T-helper 2 cell treated with Interferon-gamma antibody and Interleukin-4, amounts not matched to agents 5 μg/mL and 100 μg/mL, for 36 hours (primary cell): ENCODE measurements at places on chromosomes 2 and 18.

- no peak for DNase-seq
Observed at GRCh38 chr2:188903740-188904139, 70.4 kb upstream of the COL3A1 start.

GRCh38 chr18:25832001-25832604 is 258.3 kb downstream of the SS18 start:
- DNase-seq, result no peak

DNA sequence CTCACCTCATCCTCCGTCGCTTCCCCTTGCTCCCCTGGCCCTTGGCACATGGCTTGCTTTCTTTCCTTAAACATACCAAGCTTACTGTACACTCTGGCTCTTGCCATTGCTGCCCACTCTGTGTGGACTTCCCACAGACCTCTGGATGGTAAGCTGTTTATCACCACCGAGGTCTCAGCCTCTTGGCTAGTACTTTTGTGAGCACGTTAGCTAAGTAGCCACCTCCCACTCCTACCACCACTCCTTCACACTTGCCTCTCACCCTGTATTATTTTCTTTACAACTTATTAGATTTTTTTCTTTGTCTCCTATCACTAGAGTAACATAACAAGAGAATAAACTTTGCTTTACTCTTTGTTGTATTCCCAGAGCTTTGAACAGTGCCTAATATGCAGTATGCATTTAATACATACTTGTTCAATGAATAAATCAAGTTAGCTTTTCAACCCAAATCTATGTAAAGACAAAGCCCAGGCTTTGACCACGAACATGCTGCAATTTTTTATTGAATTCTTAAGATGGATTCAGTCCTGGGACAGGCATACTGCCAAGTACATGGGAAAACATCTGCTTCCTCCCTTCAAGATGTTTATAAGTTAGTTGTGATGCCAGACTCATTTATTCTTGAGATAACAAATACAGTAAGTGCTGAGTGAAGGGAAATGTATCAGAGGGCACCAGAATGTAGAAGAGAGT is 25.0 kb upstream of the MSGN1 start:
- no peak for DNase-seq

DNA sequence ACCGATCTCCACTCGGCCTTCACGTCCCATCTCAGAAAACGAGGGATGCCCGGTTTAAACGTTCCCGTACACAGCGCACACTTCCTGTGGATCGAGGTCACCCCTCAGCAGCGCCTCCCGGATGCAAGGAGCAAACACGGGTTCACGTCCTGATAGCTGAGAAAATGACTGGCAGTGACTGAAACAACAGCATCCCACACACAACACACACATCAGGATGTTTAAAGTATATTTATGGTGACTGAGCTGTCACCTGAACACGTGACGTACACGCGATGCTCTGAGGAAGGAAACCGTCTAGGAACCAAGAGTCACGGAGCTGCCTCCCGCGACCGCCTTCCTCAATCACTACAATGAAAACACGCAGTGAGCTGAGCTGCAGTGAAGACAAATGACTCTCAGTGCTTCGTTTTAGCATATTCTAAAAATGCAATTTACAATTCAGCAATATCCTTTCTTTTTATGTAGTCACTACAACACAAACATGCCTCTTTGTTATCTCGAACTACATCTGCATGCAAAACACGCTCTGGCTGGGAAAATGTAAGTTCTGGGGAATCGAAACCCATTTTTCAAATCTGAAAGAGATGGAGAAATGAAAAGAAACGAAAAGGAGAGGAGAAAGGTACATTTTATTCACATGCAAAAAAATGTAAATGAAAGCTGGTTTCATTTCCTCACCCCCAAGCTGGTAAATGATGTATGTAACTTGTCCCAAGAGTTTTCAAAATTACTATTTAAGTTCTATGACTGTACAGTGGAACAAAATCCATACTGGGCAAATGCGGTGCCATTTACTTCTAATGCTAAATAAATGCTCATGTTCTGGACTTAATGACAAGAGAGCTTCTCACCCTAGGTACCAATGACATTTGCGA is 19.8 kb downstream of the HDAC4 start:
- DNase-seq, result peak; percentile 75

DNA sequence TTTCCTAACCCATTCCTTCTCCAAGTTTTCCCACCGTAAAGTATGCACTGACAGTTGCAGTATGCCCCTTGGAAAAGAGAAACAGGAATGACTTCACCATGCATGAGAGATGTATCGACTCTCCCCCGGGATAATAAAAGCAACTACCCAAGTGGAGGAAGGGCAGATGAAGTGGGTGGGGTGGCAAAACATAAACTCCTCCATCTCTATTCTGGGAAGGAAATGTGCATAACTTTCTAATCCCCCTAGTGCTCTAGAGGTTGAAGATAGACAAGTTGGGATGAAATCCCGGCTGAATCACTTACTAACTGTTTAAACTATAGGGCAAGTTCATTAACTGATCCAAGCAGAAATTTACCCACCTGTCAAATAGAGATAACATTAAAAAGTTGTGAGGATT is 89.2 kb downstream of the PIGN start:
- DNase-seq, result no peak

- no peak for DNase-seq
Observed at GRCh38 chr2:241857572-241858121, 1.0 kb downstream of the PDCD1 start.

DNA sequence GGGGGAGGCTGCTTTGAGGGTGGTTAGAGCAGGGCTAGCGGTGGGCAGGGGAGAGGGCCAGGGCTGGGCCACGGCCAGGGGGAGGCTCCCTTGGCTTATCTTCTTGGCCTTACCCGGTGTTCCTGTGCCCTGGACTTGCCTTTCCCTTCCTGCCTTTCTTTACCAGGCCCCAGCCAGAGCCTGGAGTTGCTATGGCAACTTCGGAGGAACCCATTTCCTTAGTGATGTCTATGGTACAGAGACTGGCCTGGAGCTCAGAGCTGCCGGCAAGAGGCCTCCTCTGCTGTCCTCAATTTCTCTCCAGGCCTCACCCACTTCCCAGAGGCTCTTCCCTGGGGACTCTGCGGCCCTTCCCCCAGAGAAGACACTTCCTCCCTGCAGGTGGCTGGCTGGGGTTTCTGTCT is 11.5 kb downstream of the SPEG start:
- no peak for DNase-seq

DNA sequence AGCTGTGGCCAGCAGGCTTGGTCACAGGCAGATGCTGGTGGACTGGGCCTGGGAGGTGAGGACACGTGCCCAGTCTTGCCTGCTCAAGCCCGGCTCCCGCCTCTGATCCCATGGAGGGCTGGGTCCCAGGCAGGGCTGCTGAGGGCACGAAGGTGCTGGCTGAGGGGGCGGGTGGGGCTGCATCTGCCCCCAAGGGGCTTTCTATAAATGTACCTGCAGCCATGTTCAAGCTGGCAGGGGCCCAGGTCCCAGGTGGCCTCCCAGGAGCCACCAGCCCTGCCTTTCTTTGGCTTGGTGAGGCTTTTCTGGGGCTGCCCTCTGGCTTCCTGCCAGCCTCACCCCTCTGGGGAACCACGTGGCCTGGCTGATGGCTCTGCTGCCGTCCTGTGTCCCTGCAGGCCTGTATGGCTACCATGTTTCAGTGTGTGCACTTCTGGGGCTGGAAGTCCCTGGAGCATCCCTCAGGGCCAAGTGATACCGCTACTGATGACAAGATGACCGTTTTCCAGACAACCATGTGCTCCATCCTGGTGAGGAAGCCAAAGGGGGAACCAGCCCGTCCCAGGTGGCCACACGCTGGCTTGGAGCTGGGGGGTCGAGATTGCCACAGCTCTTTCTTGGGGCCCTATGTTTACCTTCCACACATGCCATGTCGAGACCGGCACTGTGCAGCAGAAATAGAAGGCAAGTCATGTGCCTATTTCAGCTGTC is 23.2 kb downstream of the HJURP start:
- DNase-seq, result no peak

DNA sequence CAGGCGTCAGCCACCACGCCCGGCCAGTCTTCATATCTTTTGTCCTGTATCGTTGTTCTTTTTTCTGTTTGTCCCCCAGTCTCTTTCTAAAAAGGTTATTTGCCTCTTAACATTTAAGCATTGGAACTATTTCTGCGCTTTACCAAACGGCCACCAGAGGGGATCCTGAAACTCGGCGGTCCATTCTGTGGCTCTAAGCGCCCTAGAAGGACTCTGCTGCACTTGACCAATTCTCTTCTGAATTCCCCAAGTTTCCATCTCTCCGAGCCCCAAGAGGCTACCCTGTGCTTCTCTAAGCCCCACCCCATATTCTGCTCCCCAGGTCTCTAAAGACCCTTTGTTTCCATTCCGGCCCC is 33.1 kb upstream of the REG3G start:
- DNase-seq, result no peak

GRCh38 chr2:42424033-42424432 is 63.0 kb upstream of the COX7A2L start:
- DNase-seq, result no peak

- DNase-seq, result no peak
Observed at GRCh38 chr18:61034580-61034979, 298.6 kb upstream of the CDH20 start.

DNA sequence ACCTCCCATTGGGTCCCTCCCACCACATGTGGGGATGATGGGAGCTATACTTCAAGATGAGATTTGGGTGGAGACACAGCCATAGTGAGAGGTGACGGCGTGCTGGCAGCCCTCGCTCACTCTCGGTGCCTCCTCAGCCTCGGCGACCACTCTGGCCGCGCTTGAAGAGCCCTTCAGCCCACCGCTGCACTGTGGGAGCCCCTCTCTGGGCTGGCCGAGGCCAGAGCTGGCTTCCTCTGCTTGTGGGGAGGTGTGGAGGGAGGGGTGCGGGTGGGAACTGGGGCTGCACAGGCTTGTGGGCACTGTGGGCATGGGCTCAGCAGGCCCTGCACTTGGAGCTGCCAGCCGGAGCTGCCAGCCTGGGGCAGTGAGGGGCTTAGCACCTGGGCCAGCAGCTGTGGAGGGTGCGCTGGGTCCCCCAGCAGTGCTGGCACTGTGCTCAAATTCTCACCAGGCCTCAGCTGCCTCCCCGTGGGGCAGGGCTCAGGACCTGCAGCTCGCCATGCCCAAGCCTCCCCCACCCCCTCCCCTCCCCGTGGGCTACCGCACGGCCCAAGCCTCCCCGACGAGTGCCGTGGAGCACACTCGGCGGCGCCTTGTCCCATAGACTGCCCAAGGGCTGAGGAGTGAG is 73.0 kb downstream of the SERPINB8 start:
- DNase-seq, result no peak

DNA sequence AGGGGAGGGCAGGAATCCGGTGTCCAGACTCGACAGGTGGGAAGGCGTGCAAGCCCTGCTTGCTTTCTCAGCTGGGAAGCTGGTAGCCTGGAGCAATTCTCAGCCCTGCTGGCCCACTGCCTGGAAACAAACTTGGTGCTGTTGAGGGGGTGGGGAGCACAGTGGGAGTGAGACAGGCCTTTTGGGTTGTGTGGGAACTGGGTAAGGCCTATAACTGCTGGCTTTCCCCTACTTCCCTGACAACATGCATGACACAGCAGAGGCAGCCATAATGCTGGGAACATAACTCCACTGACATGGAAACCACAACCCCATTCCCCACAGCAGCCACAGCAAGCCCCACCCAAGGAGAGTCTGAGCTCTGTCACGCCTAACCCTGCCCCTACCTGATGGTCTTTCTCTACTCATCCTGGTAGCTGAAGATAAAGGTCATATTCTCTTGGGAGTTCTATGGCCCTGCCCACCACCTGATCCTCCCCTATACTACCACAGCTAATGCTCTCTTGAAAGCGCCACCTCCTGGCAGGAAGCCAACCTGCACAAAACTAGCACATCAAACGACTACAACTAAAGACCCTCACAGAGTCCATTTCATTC is 122.9 kb upstream of the ACVR1C start:
- DNase-seq, result no peak

- no peak for DNase-seq
Observed at GRCh38 chr2:149715005-149715592, 127.5 kb upstream of the MMADHC start.

GRCh38 chr18:34911661-34912384 is 129.4 kb upstream of the MAPRE2 start:
- DNase-seq, result no peak

GRCh38 chr2:105757433-105757832 is 12.7 kb downstream of the NCK2 start:
- DNase-seq, result no peak

DNA sequence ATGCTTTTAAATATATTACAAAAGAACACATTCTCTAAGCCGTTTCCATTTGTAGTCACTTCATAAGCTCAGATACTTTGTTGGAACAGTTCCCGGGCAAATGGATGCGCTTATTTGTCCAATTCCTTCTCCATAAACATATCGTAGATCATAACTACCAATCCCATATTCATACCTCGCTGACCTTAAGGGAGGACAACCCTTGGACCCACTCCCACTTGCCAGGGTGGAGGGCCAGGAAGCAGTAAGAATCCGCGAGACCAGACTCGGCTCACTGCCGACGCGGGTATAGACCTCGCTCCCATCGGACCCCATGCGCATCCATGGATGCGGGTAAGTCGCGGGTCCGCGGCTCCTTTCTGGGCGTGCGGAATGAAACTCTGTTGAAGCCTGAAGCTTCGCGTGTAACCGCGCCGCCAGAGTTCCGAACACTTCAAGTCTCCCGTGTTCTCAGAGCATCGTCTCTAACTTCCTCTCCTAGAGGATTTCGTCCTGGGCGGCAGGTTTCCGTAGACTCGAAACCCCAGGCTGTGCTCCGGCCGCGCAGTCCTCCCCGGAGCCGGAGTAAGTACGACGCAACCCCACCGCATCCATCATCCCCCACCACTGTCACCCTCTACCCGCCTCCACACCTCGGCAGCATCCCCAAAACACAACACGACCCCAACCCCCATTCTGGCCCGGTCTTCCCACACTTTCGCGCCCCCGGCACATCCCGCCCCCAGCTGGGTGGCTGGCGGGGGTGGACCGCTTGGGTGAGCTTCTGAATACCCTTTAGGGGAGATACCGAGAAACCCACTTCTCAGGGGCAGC is 1.1 kb downstream of the DSC3 start:
- no peak for DNase-seq

DNA sequence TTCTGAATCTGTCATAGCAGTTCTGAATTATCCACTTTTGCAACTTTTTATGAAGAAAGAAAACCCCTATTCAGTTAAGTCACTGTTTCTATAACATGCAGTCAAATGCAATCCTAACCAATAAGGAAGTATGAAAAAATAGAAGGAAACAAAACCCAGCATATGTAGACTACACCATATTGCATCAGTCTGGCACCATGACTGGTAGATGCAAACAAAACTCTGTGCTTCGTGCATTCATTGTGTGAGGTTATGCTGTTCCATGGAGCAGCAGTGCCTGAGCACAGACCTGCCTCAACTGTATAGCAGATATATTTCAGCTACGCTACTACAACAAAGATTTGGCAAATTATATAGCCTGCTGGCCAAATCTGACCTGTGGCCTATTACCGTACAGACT is 325.5 kb downstream of the LRP1B start:
- no peak for DNase-seq

- DNase-seq, result no peak
Observed at GRCh38 chr2:164429354-164429753, 191.9 kb downstream of the GRB14 start.

GRCh38 chr2:54678719-54679118 is 44.7 kb upstream of the EML6 start:
- no peak for DNase-seq
